ENCODE measurements at places on chromosomes 16 and 17.

DNA sequence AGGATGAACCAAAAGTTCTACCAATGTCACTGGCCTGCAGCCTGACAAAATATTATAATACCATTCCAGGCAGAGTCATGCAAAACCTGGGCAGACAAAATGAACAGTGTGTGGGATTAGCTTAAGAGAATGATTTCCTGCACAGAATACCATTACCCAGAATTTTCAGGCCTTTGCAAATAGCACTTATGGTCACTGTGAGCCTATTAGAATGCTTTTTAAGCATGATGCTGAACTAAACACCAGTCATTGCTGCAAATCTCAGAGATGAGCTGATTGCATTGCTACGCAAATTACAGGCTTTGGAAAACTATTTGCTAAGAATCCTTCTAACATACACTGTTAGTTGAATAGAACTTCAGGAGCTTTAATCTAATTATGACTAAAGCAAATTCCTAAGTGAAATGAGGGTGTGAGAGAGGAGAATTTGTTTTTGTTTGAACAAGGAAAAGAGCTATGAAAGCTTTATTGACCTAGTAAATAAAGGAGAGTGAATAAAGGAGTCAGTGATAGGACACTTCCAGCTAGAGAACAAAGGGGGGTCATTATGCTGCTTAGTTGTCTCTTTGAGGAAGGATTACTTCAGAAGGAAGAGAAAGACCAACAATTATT, 398.8 kb downstream of the HS3ST3B1 start:
- DNase-seq: no peak

GRCh38 chr17:76772842-76773525, 35.1 kb downstream of the MFSD11 start:
- peak; percentile 42 for DNase-seq

- DNase-seq: peak; percentile 61
Observed at GRCh38 chr17:7560172-7561027, 1.3 kb upstream of the SENP3 start.

GRCh38 chr17:49204516-49204915, 5.9 kb downstream of the GNGT2 start:
- no peak for DNase-seq

DNA sequence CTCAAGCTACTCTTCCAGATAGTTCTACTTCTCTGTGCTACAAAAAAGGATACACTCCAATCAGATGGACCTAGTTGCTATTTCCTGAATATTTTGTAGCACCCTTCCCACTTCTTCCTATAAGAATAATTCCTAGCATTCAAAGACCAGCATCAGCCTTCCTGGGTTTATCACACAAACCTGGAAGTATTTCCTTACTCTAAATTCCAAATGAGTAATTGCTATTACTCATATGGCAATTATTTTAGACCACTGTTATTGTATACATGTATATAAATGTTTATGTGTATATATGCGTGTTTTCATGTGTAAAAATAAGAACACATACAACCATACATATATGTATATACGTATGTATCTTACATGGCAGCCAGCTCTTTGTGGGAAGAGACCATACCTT, 130.6 kb downstream of the MYO1D start:
- no peak for DNase-seq
